ENCODE measurements at places on chromosomes 5 and 9.

DNA sequence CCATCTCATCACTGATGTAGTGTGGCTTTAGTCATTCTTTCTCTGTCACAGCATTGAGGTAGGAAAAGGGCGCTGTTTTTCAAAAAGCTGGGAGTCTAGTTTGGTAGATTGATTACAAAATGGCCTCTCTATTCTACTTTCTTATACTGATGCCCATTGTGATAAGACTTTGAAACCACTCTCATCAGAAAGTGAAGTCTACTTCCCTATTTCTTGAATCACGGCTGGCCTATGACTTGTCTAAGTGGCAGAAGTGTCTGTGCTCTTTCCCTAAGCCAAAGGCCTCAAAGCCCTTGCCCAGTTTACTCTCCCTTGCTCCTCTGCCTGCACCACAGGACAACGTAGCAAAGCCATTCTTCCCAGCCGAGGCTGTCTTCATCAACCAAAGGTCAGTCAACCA lies 83.0 kb upstream of the IL33 start:
- no peak for DNase-seq

- no peak for DNase-seq
These were observed 49.0 kb downstream of the PPARGC1B start for GRCh38 chr5:149779124-149779465.

- no peak for DNase-seq
These were observed 202.2 kb downstream of the ARL15 start for GRCh38 chr5:54108136-54108535.

GRCh38 chr5:123783421-123783820 lies 271.4 kb downstream of the CSNK1G3 start:
- DNase-seq, result no peak

- no peak for DNase-seq
These were observed 518.2 kb upstream of the TLE4 start for GRCh38 chr9:79053598-79053997.

DNA sequence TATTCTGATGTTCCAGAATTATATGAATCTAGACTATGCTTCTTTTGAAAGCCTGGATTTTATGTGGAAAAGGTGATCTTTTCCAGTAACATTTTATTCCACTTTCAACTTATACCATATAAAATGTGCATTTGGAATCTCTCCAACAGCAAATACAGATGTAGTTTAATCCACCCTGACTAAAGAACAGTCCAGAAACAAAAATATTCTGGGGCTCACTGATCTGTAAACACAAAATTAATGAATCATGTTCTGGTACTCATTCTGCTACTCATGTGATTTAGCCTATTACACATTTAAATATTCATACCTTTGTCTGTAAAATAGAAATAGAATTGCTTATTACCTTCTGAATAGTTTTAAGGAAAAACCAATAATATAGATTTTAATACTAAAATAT lies 125.8 kb downstream of the ARRDC3 start:
- no peak for DNase-seq

DNA sequence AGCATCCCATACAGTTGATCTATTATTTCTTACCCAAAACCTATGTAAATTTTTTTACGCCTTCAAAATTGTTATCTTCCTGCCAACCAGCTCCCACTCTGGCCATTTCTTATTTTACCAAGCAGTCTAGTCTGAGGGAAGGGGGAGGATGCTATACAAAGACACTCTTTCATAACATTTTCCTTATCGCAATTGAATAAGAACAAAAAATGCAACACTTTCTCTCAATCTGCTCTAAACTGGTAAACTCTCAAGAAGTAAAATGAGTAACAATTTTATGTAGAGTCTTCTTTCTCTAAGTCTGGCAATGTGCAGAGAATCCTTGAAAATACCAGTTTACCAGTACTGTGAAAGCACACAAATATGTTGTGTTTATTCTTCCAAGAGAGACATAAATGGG lies 1216.3 kb downstream of the PTPRD start:
- no peak for DNase-seq

- no peak for DNase-seq
These were observed 67.6 kb downstream of the ARHGEF28 start for GRCh38 chr5:73693573-73694061.

DNA sequence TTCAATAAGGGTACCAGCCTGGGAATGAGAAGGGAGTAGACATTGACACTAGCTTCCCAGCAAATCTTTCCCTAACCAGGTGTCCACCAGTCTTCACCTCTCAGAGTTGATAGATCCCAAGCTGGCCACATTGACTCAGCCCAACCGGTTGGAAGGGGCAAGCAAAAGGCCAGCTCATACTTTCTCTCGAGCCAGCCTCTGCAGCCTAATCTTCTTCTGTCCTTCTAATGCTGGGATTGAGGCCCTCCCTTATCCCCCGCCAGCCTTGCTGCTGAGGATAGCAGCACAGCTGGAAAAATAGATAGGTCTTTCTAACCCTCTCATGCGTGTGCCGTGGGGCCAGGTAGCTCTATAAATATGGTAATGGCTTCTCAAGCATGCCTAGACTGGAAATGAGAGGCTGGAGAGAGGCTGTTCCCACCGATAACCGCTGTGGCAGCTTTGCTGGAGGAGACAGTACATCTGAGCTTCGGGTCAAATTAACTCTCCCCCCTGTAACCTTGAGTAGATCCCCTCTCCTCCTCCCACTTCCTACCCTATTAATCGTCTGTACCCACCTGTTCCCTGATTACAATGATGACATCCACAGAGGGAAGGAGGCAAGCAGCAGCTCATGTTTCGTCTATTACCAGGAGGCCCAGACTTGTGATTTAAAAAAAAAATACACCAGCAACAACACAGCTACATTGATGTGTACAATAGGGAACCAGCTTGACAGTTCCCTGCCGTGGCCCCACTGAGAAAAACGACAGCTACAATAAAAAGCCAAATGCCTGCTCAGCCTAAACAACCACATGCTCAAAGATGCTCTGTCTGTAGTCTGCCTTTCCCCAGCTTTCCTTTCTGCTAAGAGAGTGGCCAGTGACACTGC lies 219.9 kb upstream of the BRINP1 start:
- no peak for DNase-seq

DNA sequence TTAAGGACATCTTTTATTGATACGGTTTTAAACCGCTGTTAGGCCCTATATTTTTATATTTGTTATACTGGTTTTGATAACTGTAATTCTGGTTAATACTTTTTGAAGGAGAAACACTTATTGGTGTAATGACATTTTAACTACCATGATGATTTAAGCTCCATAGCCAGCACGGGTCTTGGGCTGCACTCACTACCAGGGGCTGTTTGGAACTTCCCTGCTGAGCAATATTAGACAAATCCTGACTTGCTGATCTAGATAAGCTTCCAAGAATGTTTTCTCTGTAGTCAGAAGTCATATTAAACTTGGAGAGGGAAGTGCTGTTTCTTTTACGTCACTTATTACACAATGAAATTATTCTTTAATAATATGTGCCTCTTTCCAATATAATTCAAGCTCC lies 540.0 kb upstream of the GRAMD2B start:
- DNase-seq, result no peak

Data from stimulated activated CD8-positive, alpha-beta memory T cell treated with anti-CD3 and anti-CD28 coated beads, Interleukin-7, amount 100 ng/mL, for 1 hour (primary cell).